ENCODE measurements at places on chromosomes 2 and 18. TPM values are rescaled to one million over a fixed set of nuclear protein-coding genes. Genes with fewer than 3 reads are reported as not detected.

- no peak for DNase-seq
Measured at GRCh38 chr2:182404975-182405561, 21.8 kb downstream of the PDE1A start.

GRCh38 chr2:31038385-31038784 lies 99.9 kb downstream of the GALNT14 start:
- no peak for DNase-seq

DNA sequence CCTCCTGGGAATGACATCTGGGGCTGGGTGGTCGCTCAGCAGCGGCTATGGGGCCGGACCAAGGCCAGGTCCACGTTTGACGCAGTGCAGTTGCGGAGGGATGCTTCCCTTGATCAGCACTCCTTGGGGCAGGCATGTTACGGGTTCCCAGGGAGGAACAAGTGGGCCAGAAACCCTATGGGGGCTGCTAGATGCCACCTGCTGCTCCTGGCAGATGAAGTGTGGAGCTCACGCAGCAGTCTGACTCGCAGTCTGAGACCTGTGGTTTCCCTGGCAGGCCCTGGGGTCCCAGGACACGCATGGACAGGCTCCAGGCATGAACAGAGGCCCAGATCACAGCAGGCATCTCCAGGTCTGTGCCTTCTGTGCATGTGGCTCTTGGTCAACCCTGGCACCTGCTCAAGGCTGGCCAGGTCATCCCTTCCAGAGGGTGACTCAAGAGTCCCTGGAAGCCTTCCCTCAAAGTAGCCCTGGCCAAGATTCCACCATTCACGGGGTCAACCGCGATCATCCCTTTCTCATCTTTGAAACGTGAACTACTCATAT lies 20.0 kb downstream of the KCNF1 start:
- no peak for DNase-seq

MORN2 gene
- 1.1 TPM for total RNA-seq

SCN2A gene
- total RNA-seq, result not detected

POU3F3 gene
- total RNA-seq, result not detected

GRCh38 chr2:104462731-104463130 lies 391.2 kb upstream of the POU3F3 start:
- DNase-seq, result no peak

C2orf92 gene
- total RNA-seq, result 15.6 TPM

DNA sequence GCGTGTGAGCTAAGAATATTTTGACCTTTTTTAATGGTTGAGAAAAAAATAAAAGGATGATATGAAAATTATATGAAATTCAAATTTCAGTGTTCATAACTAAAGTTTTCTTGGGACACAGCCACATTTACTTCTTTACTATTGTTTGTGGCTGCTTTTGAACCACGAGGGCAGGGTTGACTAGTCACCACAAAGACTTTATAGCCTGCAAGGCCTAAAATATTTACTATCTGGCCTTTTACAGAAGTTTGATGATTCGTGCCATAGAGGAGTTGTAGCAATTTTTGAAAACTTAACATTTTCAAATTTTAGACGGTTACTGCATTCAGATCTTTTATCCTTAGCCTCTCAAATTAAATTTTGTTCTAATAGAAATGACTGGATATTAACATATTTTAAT lies 69.9 kb downstream of the LIMS1 start:
- no peak for DNase-seq

GRCh38 chr2:70831861-70832260 lies 3.8 kb downstream of the CD207 start:
- DNase-seq, result no peak

All from T-cell (primary cell).